ENCODE measurements at places on chromosomes 13 and 19. TPM values are rescaled to one million over a fixed set of nuclear protein-coding genes. Genes with fewer than 3 reads are reported as not detected.

The CDX2 gene
- not detected for total RNA-seq

GRCh38 chr19:17817668-17818363, 3.5 kb downstream of the INSL3 start:
- DNase-seq = no peak
- peaks cover 21% of the 10 kb centered on the region for H3K27me3 ChIP-seq
- no peaks in the 10 kb centered on the region for H3K4me1 ChIP-seq
- no peak overlapping the region for H3K4me3 ChIP-seq
- no peak overlapping the region for H3K27ac ChIP-seq

DNA sequence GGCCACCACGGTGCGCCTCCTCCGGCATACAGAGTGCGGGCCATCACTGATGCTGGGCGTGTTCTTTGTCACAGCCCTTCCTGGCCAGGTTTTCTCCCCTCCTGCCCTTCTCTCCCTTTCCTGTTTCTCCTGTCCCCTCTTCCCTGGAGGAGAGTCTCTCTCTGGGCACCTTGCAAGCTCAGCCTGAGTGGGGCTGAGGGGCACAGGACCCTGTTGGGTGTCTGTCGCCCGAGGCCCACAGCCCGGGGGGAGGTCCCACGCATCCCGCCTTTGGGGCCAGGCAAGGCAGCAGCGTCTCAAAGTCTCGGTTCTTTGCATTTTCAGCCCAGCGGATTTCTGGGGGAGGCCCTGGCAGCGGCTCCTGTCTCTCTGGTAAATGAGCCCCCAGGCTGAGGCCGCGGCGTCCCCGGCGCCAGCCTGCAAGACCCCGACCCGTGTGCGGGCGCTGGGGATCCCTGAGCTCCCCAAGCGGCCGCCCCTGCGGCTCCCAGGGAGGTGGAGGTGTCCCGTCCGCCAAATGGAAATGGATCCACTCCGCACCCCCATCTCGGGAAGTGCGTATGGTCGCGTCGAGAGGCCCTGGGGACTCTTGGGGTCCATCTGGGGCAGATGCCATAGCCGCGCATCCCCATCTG, 47.2 kb downstream of the COMP start:
- no peaks in the 10 kb centered on the region for H3K36me3 ChIP-seq
- no peak overlapping the region for H3K27ac ChIP-seq
- no peak for DNase-seq
- H3K27me3 ChIP-seq = no peaks in the 10 kb centered on the region

DNA sequence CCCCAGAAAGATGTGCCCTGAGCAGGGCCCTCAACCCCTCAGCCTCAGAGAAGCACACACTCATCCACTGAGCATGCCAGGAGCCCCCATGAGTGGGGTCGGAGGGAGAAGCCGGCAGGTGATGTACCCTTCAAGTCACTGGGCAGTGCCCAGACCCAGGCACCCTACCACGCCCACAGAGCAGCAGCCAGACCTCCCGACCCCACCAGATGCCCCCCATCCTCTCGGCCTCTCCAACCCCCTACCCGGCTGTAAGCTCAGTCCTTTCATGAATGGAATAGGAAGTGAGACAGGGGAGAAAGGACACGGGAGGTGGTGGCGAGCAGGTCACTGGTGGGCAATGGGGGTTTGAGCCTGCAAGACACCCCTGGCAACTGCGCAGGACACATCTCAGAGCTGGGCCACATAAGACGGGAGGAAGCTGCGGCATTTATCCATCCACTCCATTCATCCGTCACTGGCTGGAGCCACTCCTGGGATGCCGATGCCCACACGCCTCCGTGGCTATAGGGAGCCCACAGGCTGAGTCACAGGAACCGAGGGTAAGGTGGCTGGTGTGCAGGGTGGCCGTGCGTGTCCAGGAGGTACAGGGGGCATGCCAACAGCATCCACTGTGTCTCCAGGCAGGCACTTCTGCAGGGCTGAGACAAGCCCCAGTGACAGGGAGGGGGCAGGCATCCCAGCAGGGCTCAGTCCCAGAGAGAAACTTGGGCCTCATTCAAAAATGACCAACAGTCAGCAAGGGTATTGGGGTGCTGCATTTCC, 23.8 kb upstream of the VSTM2B start:
- H3K36me3 ChIP-seq = peaks cover 6% of the 10 kb centered on the region
- peaks cover 6% of the 10 kb centered on the region for H3K27me3 ChIP-seq
- no peak overlapping the region for H3K27ac ChIP-seq
- DNase-seq = no peak
- H3K4me3 ChIP-seq = no peak overlapping the region

The FGF22 gene
- total RNA-seq = not detected

DNA sequence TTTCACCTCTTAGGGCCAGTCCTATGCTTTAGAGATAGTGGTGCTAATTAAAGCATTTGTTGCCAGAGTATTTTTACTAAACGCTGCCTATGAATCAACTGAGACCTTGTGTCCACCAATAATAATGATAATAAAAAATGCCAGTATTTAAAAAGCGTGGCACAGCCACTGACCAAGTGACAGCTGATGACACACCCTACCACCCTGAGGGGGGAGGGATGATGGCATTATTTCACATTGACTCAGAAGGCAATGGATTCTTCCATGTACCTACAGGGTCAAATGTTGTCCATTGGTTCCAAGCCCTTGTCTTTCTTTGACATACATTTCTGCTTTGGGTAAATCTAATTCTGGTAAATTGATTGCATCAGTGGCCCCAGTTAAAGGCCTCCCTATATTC, 384.4 kb downstream of the DLEU7 start:
- H3K4me3 ChIP-seq = no peak overlapping the region
- no peaks in the 10 kb centered on the region for H3K36me3 ChIP-seq
- no peaks in the 10 kb centered on the region for H3K4me1 ChIP-seq
- no peak for DNase-seq

The PTGIR gene
- 17.3 TPM for total RNA-seq

The DLEU7 gene
- not detected for total RNA-seq

- H3K27me3 ChIP-seq = peaks cover 2% of the 10 kb centered on the region
- DNase-seq = no peak
- H3K4me3 ChIP-seq = no peak overlapping the region
- H3K4me1 ChIP-seq = no peaks in the 10 kb centered on the region
Measured at GRCh38 chr19:2797280-2797679, 12.0 kb downstream of the THOP1 start.

Data from HFFc6 (cell line).